ENCODE measurements at places on chromosomes 7 and 10.

DNA sequence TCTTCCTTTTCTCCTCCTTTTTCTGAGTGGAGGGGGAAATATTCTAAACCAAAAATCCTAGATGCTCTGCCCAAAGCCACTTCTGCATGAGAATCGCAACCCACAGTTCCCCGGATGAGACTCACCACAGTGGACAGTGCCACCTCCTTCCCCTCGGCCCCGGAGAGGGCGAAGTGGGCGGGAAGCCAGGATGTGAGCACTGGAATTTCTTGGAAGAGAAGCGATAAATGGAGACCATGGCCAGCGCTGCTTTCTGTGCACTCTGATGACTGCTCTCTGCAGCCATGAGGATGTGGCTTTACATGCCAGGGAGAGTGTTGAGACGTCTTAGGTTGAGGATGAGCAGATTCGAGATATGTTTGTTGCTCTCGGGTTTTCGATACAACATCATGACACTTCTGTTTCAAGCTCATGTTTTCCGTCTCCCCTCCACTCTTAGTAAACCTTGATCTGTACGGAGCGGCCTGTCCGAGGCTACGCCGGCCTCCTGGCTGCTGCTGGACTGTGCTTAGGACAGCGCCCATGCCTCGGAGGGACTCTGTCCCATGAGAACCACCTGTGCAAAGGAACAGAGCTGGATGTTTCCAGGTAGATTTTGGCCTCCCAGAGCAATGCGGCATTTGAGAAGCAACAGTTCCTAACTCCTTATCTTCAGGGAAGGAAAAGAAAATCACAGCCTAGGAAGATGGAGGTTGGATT lies 414.6 kb upstream of the FOXK1 start:
- DNase-seq, result no peak

DNA sequence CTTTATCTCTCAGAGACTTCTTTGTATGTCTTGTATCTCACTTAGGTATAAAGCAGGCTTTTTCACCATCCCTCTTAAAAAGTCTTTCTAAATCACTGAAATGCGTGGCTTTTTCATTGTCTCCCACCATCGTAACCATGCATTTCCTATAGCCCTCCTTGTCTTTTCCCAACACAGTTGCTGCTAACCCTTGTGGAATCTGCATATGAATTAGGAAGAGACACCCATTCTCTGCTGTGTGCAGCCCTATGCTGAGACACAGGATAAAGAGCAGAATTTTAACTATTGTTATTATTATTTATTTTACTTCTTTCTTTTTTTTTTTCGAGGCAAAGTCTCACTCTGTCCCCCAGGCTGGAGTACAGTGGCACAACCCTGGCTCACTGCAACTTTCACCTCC lies 804.3 kb upstream of the COBL start:
- DNase-seq, result no peak

DNA sequence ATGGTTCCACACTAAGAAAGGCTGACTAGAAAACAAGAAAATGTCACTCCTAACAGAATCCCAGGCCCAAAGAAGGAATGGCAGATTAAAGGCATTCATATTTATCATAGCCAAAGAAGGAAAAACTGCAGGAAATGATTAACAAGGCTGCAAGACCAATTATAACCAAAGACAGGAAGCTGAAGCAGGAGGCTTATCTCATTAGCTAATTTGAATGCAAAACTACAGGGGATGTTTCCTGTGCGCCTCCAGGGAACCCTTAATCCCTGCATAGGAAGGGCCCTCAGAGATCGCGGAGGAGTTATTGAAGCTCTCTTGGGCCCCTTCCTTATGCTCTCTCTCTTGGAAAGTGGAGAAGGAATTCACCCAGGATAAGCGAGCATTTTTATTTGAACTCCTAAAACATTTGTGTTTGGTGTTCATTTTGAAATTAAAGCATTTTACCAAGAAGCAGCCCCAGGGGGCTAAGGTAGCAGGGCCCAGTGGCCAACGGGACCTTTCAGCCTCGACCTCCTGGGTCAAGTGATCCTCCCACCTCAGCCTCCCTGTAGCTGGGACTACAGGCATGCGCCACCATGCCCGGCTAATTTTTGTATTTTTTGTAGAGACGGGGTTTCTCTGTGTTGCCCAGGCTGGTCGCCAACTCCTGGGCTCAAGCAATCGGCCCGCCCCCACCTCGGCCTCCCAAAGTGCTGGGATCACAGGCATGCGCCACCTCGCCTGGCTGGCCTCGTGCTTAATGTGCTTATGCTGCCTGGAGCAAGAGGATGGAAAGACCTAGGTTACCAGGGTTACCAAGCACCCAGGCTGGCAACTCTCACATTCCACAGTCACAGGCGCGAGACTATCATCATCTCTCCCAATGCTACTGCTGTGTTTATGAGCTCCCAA lies 24.1 kb upstream of the PROSER2 start:
- DNase-seq, result no peak

- DNase-seq, result no peak
Measured at GRCh38 chr7:135597181-135597925, 39.6 kb downstream of the NUP205 start.

DNA sequence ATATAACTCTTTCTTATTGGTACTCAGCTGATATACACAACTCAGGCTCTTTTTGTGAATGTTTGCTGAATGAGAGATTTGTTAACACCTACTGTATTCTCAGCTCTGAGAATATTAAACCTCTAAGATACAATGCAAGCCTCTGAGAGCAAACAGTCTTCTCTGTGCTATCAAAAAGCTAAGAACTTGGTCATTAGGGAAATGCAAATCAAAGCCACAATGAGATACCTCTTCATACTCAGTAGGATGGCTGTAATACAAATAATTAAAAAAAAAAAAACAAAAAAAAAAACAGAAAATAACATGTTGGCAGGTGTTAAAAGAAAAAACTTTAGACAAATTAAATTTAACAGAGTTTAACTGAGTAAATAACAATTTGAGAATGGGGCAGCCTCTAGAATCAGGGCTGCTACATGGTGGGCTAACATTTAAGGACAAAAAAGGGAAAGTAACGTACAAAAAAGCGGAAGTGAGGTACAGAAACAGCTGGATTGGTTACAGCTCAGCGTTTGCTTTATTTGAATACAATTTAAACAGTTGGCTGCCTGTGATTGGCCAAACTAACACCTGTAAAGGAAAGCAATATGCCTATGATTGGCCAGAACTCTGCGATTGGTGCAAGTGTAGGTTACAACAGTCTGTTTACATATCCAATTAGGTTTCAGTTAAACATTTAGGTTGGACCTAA lies 14.8 kb upstream of the MTURN start:
- DNase-seq, result no peak

DNA sequence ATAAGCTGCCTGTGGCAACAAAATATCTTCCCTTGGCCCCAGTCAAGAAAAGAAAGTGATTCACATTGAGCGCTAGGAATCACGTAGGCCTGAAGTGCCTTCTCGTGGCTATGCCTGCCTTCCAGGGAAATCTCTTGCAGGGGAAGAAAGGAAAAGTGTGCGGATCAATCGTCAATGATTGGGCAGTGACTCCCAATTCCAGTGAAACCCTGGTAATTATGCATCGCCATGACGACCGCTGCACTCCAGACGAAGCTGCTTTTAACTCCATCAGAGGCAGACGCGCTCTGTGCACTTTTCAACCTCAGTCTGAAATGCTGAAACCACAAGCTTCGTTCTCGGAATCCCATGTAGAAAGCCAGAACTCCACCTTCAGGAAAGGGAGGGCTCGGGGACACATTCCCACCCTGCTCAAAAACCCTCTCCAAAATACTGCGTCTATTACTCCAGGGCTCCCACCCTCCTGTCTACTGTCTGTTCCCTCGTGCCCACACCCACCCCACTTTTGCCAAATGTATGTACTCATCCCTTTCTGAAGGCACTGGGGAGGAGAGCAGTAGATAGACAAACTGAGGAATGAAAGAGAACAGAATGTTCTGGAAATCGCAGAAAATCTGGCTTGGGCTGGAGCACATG lies 24.2 kb upstream of the PRKAG2 start:
- DNase-seq, result no peak

DNA sequence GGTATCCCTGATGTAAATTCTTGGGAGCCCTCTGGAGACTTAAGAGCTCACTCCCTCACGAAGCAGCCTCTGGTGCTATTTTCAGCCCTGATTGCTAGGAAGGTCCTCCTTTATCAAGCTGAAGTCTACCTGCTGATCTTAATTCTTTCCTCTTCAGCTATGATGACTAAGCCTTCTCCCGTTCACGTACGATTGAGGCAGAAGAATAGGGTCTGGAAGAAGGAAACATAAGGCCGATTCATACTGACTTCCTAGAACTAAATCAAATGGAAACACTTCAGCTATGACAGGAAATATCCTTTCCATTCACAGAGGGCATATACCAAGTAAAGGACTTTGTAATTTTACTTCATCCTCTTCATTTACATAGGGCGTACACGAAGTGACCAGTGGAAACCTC lies 107.0 kb downstream of the CPXM2 start:
- no peak for DNase-seq

DNA sequence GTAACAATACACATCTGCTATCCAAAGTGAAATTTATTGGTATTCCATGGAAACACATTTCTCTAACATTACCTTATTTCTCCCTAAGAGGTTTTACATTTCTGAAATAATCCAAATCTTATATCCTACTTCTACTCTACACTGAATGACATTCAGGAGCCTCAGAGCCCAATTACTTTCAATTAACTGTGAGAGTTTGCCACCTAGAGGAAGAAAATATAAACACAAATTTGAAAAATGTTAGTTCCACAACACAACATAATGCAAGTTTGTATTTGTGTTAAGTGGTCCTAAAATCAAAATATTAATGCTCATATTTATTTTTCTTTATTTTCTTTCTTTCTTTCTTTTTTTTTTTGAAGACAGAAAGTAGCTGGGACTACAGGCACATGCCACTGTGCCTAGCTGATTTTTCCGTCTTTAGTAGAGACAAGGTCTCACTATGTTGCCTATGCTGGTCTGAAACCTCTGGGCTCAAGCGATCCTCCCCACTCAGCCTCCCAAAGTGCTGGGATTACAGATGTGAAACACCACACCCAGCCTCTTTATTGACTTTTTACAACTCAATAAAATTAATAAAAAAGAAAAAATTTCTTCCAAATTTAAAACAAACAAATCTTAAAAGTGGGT lies 46.0 kb downstream of the ATAD1 start:
- peak; percentile 57 for DNase-seq
